ENCODE measurements at places on chromosomes 5 and 9. TPM values are rescaled to one million over a fixed set of nuclear protein-coding genes. Genes with fewer than 3 reads are reported as not detected.
A peak's percentile ranks its signal among the peaks of the same experiment; 100 is the strongest.

The BOD1 gene
- total RNA-seq = 23.7 TPM

- H3K4me1 ChIP-seq = no peaks in the 10 kb centered on the region
- no peak overlapping the region for H3K27ac ChIP-seq
- no peaks in the 10 kb centered on the region for H3K27me3 ChIP-seq
These were observed 240.2 kb downstream of the IRX1 start for GRCh38 chr5:3835811-3836210.

- H3K27ac ChIP-seq = no peak overlapping the region
- no peaks in the 10 kb centered on the region for H3K36me3 ChIP-seq
These were observed 13.5 kb downstream of the IL12B start for GRCh38 chr5:159316519-159317383.

The DNM1 gene
- total RNA-seq = 0.58 TPM

GRCh38 chr5:91424638-91425436 lies 41.7 kb upstream of the ARRDC3 start:
- H3K4me3 ChIP-seq = no peak overlapping the region
- no peaks in the 10 kb centered on the region for H3K27me3 ChIP-seq
- no peak for DNase-seq

DNA sequence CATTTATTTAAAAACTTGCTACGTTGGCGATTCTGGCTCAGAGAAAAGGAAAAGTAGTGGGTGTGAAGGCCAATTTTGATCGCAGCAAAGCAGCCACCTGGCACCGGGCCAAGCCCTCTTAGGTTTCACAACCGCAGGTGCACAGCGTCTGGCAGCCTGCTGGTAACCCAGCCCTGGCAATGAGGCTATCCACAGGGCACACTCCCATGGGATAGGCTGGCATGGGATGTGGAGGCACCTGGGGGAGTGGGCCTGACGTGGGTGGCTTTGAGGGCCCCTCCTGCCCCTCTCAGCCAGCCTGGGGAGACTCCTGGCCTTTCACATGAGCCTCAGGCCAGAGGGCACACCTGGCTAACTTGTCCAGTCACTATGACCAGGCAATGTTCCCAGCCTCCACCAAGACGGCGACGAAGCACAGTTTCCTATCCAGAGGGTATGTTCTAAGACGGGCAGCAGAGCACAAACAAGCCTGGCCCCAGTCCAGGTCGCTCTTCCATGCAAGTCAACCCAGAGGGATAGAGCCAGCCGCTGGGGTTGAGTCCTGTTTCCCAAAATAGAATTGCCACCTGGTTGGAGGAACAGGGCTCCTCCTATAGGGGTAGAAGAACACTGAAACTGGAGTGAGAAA lies 19.0 kb downstream of the CMBL start:
- no peaks in the 10 kb centered on the region for H3K27me3 ChIP-seq
- H3K36me3 ChIP-seq = no peaks in the 10 kb centered on the region
- H3K4me1 ChIP-seq = peaks cover 10% of the 10 kb centered on the region
- no peak overlapping the region for H3K27ac ChIP-seq

DNA sequence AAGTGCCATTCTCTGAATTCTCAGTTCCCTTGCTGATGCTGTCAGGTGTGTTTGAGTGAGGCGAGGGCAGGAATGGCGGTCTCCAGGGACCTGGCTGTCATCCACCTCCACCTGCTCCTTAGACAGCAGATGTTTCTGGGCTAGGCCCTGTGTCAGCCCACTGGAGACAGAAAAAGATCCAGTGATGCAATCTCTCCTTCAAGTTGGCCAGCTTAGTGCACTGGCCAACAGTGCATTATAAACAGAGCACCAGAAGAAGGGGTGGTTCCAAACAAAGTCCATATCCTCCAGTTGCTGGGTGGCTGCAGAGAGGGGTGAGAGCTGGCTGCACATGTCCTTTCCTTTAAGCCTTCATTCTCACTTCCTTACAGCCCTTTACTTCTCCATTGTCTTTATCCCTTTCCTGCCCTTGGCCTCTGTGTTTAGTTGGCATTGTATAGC lies 26.5 kb downstream of the NANS start:
- H3K27me3 ChIP-seq = no peaks in the 10 kb centered on the region
- DNase-seq = no peak
- no peak overlapping the region for H3K4me3 ChIP-seq
- H3K27ac ChIP-seq = peak overlapping the region; percentile 73

DNA sequence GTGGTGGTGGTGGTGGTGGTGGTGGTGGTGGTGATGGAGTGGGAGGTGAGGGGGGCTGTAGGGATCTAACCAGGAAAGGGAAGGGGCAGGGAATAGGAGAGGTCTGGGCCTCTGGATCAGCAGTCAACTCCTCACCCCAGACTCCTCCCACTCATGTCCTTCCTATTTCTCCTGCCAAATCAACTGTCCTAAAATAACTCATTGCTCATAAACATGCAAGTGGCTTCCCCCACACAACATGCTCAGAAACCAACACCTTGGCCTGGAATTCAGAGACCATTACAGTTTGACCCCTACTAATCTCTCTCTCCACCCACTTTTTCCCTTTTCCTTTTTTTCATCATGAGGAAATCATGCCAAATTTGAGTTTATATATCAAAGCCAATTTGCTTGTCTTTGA lies 8.4 kb upstream of the FSD1L start:
- H3K4me3 ChIP-seq = no peak overlapping the region
- H3K27ac ChIP-seq = no peak overlapping the region
- DNase-seq = no peak
- no peaks in the 10 kb centered on the region for H3K4me1 ChIP-seq
- H3K36me3 ChIP-seq = no peaks in the 10 kb centered on the region

- H3K36me3 ChIP-seq = no peaks in the 10 kb centered on the region
- peaks cover 9% of the 10 kb centered on the region for H3K27me3 ChIP-seq
- no peak overlapping the region for H3K4me3 ChIP-seq
- peaks cover 22% of the 10 kb centered on the region for H3K4me1 ChIP-seq
- no peak for DNase-seq
These were observed 14.9 kb downstream of the OR2Y1 start for GRCh38 chr5:180724944-180725343.

GRCh38 chr5:59847586-59847985 lies 45.9 kb downstream of the PDE4D start:
- peaks cover 4% of the 10 kb centered on the region for H3K27me3 ChIP-seq
- DNase-seq = no peak
- no peak overlapping the region for H3K27ac ChIP-seq
- H3K4me1 ChIP-seq = no peaks in the 10 kb centered on the region
- no peaks in the 10 kb centered on the region for H3K36me3 ChIP-seq

DNA sequence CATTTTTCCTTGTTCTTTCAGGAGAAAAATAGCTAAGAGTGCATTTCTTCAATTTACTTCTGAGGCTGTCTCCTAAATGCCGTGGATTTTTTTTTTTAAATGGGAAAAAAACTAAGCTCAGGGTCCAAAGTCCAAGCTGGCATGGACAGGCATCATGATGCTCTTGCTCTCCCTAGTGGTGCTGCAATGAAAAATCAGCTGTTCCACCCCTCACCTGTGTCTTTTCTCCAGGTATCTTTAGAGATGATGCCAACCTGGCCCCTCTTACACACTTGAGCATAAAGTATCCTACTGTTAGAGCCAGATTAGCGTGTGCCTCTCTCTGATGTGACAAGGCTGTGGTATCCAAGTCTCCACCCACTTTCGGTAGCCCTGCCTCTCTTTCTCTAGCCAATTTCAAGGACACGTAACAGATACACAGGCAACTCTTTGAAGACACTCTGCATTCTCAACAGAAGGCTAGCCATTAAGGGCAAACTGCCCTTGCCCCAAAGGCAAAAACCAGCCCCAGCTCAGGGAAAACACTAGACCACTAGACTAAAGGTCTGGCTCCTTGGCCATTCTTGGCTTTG lies 208.8 kb downstream of the SAXO1 start:
- peaks cover 8% of the 10 kb centered on the region for H3K4me1 ChIP-seq
- no peak overlapping the region for H3K4me3 ChIP-seq
- no peaks in the 10 kb centered on the region for H3K27me3 ChIP-seq
- no peaks in the 10 kb centered on the region for H3K36me3 ChIP-seq
- DNase-seq = no peak

The KCNV2 gene
- total RNA-seq = not detected

Data from activated naive CD8-positive, alpha-beta T cell treated with anti-CD3 and anti-CD28 coated beads for 36 hours (primary cell).